ENCODE measurements at places on chromosomes 3 and 15.

GRCh38 chr3:8421711-8422110 is 79.9 kb upstream of the LMCD1 start:
- no peak for DNase-seq

GRCh38 chr3:178043084-178043483 is 493.2 kb upstream of the KCNMB2 start:
- DNase-seq: no peak

DNA sequence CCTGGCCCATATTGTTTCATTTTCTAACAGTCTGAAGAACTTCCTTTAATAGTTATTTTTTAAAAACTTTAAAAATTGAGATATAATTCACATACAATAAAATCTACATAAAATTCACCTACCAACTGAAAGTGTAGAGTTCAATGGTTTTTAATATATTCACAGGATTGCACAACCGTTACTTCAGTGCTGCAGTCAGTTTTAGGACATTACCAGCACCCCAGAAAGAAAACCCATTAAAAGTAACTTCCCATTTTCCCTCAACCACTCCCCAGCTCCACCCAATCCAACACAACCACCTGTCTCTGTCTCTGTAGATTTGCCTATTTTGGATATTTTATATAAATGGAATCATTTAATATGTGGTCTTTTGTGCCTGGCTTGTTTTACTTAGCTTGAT is 29.6 kb downstream of the MGA start:
- DNase-seq: no peak

GRCh38 chr3:112351823-112352222 is 18.9 kb downstream of the CD200 start:
- DNase-seq: no peak

DNA sequence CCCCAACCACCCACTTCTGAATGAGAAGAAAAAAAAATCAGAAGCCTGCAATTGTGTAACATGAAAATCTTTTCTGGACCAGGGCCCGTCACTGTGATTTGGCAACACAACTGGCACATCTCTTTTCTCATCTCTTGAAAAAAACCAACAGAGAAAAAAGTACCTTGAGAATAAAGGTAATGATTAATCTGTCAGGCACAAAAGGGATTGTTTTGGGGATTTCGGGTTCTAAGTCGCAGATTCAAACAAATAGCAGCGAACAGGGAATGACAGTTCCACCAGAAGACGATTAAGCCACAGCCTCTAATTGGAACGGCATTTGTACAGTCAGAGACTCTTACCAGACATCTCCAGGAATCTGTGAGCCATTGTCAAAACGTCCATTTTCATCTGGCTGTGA is at the start of gene AQP9:
AQP9 (plus strand) TSS at position 276 of the 400 bp plus-strand sequence. CDS start 185 bp downstream, outside the sequence.
- no peak for DNase-seq

DNA sequence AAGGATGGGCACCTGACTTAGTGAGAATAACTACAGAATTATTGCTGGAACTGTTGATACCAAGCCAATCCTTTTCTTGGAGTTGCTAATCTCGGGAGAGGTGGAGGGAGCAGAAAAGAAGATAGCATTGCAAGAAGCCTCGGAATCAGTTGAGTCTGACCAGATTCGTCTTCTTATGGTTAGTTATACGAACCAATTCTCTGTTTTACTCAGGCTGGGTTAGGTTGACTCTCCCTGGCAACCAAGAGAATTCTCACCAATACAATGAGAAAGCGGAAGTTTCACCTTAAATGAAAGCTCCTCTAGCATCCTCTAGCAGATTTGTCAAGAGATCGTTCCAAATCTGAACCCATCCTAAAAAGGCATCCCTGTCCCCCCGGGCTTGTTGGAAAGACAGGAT is 43.5 kb upstream of the UBE2E1 start:
- no peak for DNase-seq
